Stimulated activated CD4-positive, alpha-beta T cell treated with anti-CD3 and anti-CD28 coated beads, TNF-alpha, amount 100 ng/mL, for 4 hours (primary cell): ENCODE measurements at places on chromosomes 6 and 20.

DNA sequence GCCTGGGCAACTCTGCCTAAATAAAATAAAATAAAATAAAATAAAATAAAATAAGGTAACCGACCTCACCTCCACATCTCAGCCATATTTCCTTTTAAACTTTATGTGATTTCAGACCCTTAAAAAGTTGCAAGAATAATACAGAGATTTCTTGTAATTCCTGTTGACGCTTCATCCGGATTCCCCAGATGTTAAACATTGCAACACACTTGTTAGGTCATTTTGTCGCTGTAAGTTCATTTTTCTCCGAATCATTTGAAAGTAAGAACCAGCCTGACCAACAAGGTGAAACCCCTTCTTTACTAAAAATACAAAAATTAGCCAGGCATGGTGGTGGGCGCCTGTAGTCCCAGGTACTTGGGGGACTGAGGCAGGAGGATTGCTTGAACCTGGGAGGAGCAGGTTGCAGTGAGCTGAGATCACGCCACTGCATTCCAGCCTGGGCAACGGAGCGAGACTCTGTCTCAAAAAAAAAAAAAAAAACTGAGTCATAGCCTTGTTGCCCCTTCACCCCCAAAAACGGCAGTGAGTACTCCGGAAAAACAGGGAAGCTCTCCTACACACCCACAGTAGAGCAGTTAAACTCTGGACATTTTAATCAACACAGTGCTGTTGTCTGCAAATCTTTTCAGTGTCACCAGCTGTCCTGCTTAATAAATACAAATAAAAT lies 5.9 kb downstream of the PYGB start:
- DNase-seq: no peak

DNA sequence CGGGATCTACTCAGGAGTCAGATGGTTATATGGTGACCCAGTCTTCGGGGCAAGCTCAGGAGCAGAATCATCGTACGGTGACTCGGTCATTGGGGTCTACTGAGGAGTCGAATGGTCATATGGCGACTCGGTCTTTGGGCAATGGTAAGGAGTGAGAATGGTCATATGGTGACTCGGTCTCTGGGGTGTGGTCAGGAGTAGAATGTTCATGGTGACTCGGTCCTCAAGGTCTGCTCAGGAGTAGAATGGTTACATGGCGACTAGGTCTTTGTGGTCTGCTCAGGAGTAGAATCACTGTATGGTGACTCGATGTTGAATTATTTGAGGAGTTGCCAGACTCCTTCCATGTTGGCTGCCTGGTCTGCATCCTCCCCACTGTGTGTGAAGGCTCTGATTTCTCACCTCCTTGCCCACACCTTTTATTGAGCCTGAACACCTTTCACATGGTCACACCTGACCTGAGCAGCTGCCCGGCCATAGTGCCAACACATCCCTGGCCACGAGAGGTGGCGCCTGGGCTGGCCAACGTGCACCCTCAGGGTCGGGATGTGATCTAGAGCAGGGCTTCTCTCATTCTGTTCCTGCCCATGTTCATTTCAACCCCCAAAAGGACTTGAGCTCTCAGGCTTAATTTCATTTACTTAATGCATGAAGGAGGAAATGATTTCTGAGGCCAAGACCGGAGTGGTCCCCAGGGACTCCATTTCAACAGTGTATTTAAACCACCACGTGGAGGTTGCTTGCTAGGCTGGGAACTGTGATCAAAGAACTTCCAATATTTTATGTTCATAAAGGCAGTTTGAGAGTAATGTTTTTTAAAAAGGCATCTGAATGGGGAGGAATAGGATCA lies 119.5 kb downstream of the PHACTR3 start:
- no peak for DNase-seq

- DNase-seq: no peak
Observed at GRCh38 chr6:108484016-108484415, 76.7 kb upstream of the FOXO3 start.

DNA sequence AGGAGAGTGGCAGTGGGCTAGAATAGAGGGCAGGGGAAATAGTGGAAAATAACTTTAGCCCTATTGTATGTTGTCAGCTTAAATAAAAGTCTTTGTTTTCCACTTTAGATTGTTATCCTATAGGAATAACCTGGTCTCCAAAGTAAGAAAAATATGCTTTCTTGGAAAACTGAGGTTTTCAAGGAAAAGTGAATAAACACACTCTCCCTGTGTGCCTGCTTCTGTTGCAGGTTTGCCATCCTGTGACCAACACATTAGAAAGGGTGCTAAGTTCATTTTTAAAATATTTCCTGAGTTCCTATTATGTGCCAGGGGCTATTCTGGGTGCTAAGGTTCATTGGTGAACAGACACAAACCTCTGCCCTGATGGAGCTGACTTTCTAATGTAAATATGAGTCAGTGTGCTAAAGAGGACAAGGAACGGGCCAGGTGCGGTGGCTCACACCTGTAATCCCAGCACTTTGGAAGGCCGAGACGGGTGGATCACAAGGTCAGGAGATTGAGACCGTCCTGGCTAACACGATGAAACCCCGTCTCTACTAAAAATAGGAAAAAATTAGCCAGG lies 23.5 kb downstream of the BICRAL start:
- no peak for DNase-seq

DNA sequence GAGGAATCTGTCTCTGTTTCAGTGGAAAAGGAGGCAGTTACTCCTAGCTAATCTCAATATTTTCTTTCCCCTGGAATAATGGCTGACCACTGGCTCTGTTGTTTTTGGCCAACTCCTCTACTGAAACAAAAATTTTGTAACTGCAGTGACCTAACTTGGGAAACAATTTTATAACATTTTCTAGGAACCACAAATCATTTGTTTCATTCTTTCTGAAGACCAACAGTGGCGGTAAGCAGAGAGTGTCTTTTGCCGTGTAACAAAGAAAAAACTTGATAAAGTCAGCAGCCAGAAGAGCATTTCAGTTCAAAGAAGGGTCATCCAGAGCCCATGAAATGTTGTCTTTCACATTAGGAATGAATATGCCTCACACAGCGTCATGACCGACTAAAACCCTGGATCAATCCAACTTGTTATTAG lies 11.8 kb upstream of the BFSP1 start:
- no peak for DNase-seq

DNA sequence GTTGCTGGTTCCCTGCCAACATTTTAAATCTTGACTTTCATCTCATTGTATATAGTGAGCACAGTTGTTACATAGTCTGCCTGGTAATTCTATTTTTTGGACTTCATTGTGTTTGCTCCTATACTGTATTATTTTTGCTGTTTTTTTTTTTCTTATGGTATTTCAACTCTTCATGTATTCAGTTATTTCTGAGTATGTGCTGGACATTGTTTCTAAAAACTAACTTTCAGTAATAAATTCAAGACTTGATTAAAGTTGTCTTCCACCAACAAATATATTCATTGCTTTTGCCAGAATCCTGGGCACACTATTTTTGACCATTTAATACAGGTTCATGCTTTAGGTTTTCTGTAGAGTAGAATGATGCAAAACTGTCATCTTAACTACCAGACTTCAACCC lies 698.3 kb downstream of the MAFB start:
- no peak for DNase-seq

DNA sequence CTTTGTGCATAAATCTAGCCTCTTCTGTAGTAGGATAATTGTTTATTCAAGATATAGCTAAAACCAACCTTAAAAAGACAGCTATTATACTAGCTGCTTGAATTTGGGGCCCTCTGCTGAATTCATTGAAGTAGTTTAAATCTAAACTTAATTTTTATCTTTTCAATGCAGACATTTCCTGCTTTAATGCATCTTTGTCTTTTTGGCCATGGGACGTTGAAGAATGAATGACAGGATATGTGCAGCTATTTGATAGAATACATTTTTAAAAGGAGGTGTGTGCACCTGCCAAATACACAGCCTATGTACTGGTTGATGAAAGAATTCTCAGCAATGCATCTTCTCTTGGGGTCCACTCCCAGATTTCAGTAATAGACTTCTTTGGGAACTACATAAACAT lies 524.9 kb downstream of the PHF3 start:
- DNase-seq: no peak

GRCh38 chr20:6806275-6806674 lies 38.8 kb downstream of the BMP2 start:
- DNase-seq: no peak

- DNase-seq: no peak
Observed at GRCh38 chr6:49531774-49532569, 18.5 kb upstream of the C6orf141 start.

GRCh38 chr20:33884633-33885032 lies 73.5 kb downstream of the CHMP4B start:
- DNase-seq: no peak

- no peak for DNase-seq
Observed at GRCh38 chr20:38260025-38260377, 534 bp downstream of the KIAA1755 start.

DNA sequence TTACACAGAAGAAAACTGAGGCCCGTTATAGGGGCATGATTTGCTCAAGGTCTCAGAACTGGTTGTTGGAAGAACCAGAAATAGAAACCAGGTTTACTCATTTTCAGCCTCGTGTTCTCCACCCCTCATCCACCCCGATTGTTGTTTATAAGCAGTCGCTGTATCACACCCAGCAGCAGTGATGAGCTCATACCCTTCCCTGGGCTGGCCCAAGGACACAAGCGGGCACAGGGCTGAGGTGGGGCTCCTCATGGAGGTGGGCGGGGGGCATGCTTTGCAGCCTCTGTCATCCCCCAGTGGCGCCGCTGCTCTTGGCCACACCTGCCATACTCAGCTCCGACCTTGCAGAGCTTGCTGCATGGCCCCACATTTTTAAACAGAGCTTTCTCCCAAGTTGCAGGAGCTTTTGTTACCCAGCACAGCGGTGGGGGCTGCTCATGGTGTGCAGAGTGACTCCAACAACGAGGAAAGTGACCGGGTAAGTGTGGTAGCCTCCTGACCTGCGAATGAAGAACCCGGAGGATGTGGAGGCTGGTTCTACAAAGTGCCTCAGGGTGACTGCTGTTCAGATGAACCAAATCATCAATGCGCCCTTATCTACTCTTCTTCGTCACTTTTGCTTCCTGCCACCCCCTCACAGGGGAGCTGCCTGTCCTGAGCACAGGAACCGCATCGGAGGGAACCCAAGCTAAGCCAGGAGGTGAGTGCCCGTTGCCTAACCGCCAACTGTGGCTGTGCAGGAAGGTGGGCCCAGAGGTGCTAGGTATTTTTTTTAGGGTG lies 43.6 kb upstream of the NKX2-2 start:
- DNase-seq: no peak

GRCh38 chr20:32642257-32643046 lies 31.3 kb downstream of the C20orf203 start:
- no peak for DNase-seq

DNA sequence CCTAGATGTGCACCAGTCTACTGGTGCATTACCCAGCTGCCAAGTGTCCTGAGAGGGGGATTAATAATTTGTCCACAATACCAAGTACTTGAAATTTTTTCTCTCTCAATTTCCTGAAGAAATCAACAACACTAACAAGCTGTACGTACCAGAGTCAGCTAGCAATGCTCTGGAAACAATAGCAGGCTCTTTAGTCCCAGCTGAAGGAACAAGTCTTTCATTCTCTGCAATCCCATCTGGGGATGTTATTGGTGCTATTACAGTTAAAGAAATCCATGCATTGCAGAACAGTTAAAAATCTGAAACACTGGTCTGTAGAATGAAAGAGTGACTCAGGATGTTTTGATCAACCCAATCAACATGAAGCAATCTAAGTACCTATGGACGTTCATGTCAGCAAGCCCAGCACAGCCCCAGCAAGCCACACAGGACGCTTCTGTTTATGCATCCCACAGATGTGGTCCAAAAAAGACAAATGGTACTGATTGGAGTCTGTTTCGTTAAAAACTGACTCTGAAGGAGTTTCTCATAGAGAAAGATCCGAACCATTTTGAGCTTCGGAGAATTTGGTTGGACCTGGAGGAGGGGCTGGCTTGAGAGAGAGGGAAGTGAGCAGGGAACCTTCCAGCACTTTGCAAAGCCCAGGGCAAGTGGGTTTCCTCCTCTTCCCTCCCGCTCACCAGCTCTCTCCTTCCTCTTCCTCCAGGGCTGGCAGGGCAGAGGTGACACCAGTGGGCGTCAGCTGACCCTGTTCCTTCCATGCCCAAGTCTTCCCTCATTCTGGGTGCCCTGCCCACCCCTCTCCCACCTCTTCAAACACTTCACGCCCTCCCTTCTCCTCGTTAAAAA lies 11.9 kb downstream of the PRR18 start:
- no peak for DNase-seq

DNA sequence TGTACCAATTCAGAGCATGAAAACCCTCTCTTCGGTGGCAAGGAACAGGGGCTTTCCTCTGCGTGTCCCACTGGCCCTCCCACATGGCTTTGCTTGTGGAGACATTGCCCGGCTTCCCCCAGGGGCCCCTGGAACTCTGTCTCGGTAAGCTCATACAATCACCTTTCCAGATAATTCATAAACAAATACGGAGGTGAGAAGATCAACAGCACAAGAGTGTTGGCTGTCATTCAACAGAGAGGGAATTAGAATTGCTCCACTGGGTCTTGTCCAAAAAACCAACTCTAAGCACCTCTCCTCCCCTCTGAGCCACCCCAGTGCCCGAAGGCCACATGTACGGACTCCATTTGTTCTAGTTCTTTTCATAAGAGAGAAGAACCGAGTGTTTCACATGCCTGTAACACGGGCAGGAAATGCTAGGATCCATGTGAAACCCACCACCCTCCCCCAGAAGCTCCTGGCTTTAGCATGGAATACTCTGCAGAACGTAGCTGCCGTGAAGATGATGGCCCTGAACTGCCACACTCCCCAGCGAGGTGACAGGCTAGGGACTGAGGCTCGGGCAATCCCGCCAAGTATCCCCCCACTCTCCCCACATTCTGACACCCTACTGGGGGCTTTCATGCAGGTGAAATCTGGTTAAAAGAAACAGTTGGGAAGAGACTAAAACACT lies 24.6 kb upstream of the FOXC1 start:
- no peak for DNase-seq

DNA sequence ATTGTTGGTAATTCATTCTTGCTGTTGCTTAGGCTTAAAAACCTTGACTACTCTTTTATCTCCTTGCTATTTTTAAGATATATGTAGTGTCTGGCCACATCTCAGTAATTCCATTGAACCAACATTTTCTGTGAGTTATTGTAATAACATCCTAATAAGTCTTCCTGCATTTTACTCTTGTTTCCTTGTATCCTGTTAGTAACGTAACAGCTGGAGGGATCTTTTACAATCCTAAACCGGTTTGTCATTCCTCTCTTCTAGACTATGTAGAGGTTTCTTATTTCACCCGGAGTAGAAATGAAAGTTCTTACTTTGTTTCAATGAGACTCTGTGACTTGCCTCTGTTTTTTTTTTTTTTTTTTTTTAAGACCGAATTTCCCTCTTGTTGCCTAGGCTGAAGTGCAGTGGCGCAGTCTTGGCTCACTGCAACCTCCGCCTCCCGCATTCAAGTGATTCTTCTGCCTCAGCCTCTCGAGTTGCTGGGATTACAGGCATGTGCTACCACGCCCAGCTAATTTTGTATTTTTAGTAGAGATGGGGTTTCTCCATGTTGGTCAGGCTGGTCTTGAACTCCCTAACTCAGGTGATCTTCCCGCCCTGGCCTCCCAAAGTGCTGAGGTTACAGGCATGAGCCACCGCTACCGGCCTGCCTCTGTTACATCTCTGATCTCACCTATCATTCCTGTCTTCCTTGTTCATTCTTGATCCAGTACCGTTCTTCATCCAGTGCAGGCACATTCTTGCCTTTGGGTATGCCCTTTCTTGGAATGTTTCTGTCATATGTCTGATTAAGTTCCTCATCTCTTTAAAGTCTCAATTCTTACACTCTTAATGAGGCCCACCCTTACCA lies 44.7 kb downstream of the NCOA3 start:
- no peak for DNase-seq

- DNase-seq: no peak
Observed at GRCh38 chr6:43009124-43009523, 4.6 kb downstream of the MEA1 start.
